Hepatic stellate cell (primary cell): ENCODE measurements at places on chromosomes 16 and 17.

GRCh38 chr17:82772026-82772425 is 20.2 kb downstream of the TBCD start:
- DNase-seq, result peak; percentile 79

GRCh38 chr17:59292174-59292523 is 39.3 kb upstream of the YPEL2 start:
- DNase-seq, result no peak

GRCh38 chr16:64251742-64252141 is 870.1 kb downstream of the CDH11 start:
- DNase-seq, result no peak

DNA sequence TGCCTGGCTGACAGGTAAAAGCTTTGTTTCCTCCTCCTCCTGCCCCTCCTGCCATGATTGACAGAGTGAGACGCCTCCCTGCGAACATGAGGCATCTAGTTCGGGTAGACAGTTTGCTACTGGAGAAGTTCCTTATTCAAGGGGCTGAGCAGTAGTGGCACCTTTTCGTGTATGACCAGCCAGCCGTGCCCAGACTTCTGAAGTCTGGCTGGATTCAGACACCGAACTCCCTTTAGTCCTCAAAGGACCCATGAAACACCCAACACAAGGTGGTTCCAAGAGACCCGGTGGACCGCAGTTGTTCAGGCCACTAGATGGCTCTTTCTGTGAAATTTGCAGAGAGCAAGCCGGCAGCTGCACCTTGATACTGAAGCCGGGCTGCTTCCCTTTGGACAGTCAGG is 192.8 kb downstream of the XYLT1 start:
- DNase-seq, result peak; percentile 29

GRCh38 chr16:73912850-73913249 is 383.8 kb upstream of the PSMD7 start:
- no peak for DNase-seq

- peak; percentile 42 for DNase-seq
These were observed 31.0 kb upstream of the RHOT1 start for GRCh38 chr17:32111141-32111771.

DNA sequence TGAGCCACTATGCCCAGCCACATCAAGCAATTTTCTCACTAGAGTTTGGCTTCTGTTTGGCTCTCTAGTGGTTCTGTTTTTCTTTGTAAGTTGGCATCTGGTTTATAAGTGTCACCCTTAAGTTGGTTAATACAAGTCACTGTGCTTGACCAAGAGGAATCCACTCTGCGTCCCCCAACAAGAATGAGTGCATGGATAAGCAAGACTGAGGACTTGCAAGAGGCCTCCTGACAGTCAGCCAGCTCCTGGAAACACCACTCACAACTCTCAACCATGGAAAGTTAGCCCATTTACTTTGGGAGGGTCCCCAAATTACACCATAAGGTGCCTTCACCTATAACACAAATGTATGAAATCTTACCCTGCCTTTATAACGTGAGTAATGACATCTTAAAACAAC is 7.6 kb downstream of the RFWD3 start:
- no peak for DNase-seq

DNA sequence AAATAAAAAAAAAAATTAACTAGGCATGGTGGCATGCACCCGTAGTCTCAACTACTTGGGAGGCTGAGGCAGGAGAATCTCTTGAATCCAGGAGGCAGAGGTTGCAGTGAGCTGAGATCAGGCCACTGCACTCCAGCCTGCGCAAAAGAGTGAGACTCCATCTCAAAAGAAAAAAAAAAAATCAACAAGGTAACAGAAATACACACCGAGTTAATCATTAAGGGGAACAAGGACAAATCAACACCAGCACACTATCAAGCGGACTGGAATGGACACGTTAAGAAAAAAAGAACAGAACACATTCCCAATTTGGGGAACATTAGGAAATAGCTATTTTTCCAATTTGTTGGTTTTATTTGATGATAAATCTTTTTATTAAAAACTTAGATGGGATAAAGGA is 28.4 kb upstream of the GLG1 start:
- DNase-seq, result no peak

DNA sequence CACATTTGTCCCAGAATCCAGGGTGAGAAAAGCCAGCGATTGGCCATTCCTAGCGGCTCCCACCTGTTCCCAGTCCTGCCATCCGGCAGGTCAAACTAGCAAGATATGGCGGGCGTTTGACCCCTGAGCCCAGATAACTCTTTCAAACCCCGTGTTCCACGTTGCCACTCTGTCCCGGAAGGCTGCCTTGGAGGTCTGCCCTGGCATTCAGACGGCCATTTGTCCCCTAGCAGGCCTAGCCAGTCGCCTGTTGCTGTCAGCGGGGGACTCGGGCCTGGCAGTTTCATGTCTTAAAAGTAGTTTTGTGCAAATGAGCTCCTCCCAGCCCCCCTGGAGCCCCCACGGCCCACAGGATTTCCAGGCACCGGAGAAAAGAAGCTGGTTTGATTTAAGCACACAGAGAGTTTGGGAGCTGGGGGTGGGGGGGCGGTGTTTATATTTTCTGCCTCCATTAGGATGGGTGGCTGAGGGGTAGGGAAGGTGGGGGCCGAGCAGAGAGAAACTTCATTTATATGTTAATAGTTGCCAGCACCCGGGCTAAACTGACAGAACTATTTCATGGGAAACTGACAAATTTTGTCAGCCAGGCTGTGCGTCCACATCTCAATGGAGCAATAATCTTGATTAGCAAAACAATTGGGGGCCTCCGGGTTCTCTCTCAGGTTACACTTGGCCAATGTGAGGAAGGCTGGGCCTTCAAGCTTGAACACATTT is 240.9 kb upstream of the SALL1 start:
- no peak for DNase-seq

DNA sequence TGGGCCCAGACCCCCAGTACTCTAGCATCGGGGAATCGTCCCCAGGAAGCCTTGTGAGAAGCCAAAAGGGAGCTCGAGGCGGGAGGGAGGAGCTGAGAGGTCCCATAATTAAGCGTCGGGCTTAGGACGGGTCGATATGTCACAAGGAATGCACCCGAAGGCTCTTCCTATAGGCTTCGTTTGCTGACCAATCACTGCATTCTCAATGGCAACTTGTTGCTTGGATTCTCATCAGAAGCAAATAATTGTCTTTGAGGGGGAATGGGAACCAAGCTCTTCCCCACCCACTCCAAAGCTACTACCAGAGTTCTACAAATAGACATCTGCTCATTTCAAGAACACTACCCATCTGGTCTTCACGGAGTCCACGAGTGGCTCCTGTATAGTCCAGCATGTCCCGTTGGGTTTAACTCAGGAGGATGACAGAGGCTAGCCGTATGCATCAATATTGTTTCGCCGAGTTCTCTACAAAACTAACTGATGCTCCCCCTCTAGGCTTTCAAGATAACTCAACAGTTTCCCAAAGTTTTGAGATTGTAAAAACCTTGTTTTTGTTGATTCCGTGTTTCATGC is 628 bp upstream of the BLMH start:
- DNase-seq, result peak; percentile 49

- DNase-seq, result peak; percentile 6
These were observed 149.6 kb upstream of the GNAO1 start for GRCh38 chr16:56041556-56042140.

DNA sequence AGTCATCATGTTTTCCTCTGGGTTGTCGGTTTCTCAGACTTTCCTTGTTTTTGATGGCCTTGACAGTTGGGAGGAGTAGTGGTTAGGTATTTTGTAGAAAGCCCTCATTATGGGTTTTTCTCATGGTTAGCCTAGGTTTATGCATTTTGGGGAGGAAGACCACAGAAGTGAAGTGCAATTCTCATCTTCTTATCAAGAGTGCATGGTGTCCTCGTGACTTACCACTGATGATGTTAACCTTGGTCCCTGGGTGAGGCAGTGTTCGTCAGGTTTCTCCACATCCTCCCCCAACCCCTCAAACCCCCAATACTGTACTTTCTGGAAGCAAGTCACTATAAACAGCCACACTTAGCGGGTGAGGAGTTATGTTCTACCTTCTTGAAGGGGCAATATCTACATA is 42.3 kb downstream of the BPTF start:
- no peak for DNase-seq

GRCh38 chr17:80527016-80527645 is 17.5 kb upstream of the RPTOR start:
- DNase-seq, result peak; percentile 75

DNA sequence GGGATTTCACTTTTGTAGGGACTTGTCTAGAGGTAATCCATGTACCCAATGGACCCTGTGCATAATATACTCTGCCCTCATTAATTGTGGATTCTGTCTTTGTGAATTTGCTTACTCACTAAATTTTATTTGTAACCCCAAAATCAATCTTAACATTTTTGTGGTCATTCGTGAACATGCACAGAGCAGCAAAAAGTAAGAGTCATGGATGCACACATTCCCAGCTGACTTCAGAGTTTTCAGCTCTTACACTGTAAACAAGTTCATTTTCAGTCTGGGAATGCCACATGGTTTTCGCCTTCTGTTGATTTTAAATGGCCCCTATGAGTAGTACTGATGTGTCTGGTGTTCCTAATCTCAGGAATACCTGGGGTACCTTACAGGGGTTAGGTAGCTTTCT is 24.3 kb downstream of the TAC4 start:
- DNase-seq, result no peak

DNA sequence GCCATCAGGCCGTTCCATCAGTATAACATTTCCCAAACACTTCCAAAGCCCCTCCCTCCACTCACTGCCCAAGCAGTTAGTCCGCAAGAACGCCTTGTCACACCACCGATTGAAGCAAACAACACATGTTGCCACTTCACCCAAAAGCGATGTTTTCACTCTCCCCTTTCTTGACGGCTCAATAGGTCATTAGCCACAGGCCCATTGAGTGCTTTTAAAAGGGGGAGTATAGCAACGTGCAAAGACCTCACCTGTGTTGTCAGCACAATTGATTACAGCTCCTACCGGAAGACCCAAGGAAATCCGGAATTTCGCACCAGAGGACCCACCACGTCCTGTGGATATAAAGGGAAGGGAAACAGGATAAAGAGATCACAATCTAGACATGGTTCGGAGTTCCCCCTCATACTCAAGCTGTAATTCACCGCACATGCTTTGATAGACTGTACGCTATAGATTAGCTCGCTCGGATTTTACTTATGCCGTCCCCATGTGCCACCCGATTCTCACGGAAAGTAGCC is 690 bp downstream of the RPL23 start:
- DNase-seq, result no peak

DNA sequence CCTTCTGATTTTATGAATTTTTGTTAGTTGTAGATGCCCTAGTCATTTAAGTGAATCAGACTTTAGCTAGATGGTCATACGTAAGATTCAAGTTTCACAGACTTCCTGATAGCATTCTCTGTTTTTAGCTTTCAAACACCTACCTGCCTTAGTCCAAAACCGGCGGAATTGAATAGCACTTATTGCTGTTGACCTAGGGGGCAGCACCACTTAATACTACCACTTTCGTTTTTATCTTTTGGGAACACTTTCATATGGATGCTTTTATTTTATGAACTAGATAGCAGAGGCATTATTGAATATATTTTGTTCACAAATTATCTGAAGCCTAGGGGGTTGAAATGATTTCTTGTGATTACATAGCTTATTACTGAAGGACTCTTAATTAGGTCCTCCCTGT is 31.5 kb downstream of the TADA2A start:
- DNase-seq, result no peak

GRCh38 chr16:50303605-50304466 is 37.5 kb downstream of the ADCY7 start:
- DNase-seq, result peak; percentile 97

GRCh38 chr17:43936434-43936833 is 5.8 kb downstream of the PPY start:
- DNase-seq, result no peak

DNA sequence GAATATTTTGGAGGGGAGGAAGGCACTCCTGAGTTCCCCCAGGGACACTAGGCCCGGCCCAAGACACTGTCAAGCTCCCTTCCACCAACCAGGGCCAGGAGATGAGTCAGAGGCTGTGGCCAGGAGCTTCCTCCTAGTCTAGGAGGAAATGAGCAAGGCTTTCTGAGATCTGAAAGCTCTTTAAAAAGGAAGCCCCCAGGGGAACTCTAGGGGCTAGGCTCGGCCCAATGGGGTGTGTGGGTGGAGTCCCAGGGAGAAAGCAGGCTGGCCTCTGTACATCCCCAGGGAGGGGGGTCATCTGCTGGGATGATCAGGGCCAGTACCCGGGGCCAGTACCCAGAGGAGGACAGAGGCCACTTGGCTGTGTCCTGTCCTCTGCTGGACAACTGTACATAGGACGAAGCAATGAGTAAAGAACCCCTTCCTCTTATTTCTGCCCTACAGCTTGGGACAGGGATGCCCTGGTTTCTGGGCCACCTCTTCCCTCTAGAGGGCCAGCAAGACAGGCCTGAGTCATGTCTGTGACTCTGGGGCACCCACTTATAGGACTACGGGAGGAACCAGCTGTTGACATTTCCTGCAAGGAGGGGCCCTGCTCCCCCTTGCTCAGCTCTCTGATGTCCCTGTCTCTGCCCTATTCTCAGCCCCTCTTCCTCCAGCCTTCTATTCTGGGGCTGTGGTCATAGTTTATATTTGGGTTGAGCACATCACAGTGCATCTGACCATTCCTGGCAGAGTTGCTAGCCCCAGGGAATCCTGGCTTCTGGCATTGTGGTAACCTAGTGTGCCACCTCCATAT is 2.7 kb downstream of the FHOD1 start:
- DNase-seq, result peak; percentile 92

GRCh38 chr17:80621997-80622357 is 77.3 kb downstream of the RPTOR start:
- DNase-seq, result no peak

GRCh38 chr16:83981799-83982198 is 13.8 kb downstream of the NECAB2 start:
- no peak for DNase-seq

DNA sequence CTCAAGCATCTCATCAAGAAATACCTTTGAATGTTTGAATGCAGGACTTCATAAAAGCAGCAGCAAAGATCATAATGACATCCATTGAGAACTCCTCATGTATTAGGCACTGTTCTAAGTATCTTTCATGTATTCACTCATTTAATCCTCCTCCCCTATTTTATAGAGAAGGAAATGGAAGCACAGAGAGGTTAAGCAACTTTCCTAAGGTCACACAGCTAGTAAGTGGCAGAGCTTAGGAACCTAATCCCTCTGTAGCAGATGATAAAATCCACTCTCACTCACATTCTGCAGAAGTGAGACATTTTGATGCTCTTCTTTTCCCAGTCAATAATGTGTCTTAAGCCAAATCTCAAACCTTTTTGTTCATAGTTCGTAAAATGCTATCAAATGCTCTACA is 350.8 kb upstream of the C16orf82 start:
- no peak for DNase-seq

GRCh38 chr17:27460196-27460725 is 4.0 kb downstream of the KSR1 start:
- no peak for DNase-seq

DNA sequence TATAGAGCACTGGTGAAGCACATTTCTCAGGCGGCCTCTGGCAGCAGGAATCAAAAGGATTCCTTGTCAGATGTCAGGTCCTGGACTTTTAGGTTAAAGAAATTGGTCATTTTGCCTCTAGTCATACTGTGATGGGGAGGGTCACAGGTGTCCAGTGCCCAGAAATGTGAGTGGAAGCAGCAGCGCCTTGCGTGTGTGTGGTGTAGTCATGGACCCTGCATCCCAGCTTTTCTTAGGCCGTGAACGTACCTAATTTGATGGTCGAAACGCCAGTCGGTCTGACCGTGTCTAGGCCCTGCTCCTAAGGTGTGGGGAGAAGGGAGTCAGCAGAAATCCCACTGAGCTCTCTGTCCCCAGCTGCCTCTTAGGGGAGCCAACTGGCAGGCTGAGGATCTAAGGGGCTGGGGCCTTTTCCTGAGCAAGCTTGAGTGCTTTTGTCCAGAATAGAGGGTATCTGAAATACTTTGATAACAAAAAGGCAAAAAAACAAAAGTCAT is 32.0 kb downstream of the POLR3E start:
- no peak for DNase-seq
